ENCODE measurements at places on chromosomes 11 and 22.

DNA sequence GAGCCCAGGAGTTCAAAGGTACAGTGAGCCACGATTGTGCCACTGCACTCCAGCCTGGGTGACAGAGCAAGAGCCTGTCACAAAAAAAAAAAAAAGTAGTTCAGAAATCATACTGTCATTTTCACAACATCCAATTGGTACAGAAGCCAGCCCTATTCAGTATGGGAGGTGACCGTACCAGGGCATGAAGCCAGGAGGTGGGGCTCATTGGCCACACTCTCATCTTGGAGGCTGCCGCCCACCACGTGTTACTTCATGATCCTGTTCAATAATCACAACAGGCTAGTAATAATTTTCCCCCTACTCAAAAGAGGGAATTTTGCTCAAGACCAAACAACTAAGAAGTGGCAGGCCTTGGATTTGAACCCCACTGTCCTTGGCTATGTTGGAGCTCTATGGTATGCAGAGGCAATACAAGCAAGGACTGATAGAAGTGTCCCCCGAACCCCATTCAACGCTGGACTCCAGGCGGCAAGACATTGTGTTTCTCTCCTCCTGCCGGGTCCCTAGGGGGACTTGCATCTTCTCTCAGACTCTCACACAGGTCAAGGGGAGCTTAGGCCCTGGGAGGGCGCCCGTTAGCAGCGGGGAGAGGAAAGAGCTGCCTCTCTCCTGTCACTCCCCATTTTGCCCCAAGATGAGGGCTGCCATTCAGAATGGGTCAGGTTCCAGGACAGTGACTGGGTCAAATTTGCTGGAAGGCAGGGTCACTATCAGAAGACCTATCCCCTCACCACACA is 40.2 kb upstream of the EMID1 start:
- no peak for DNase-seq

DNA sequence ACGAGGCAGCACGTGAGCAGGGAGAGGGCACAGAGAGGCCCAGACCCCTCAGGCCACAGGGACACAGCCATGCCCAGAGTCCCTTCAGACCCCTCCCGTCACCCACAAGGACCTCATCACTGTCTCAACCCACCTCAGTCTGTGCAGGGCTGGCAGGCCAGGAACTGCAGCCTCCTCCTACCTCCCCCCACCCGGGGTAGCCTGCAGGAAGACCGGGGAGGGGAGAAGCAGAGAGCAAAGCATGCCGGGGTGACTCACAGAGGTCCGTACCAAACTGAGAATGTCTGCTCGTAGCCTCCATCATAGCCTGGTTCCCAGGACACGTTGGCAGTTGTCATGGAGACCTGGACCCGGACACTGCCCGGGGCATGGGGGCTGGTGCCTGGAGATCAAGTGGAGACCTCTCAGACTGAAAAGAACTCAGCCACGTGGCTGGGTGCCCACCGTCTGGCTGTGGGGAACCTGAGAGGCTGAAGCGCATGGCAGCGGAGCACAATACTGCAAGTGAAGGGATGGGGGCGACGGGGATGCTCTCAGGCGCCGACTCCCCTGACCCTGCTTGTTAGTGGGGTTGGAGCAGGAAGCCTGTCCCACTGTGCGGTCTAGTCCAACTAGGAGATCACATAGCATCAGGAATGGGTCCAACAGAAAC is 27.2 kb downstream of the IGSF9B start:
- DNase-seq = no peak

DNA sequence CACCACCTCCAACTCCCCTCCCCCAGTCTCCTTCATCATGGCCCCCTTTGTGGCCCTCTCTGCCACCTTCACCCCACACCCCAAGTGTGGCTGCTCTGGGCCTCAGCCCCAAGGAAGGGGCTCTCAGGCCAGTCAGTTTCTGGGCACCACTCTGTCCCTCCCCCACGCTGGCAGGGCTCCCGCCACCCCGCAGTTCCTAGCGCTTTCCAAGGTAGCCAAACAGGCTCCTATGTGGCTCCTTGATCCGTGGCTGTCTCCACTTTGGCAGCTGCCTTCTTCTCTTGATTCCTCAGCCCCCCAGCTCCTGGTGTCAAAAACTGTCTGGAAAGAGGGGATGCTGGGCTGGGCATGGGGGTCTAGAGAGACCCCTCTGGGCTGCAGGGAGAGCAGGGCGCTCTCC is 10.4 kb upstream of the CACNA1I start:
- no peak for DNase-seq

DNA sequence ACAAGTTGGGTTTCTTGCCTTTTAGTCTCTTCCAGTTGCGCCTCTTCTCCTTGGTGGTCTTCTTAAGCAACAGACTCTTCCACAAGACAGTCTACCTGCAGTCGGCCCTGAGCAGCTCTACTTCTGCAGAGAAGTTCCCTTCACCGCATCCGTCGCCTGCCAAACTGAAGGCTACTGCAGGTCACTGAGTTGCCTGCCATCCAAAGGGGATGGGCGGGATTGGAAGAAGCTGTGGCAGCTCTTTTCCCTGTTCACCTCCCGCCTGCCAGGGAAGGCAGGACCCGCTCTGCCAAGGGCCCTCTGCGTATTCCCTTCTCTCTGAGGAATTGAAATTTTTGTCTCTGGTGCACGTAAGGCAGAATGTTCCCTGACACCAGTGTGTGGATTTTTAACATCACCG is 9.2 kb upstream of the STT3A start:
- DNase-seq = no peak

- DNase-seq = no peak
Measured at GRCh38 chr11:125079151-125079877, 16.2 kb downstream of the SLC37A2 start.

DNA sequence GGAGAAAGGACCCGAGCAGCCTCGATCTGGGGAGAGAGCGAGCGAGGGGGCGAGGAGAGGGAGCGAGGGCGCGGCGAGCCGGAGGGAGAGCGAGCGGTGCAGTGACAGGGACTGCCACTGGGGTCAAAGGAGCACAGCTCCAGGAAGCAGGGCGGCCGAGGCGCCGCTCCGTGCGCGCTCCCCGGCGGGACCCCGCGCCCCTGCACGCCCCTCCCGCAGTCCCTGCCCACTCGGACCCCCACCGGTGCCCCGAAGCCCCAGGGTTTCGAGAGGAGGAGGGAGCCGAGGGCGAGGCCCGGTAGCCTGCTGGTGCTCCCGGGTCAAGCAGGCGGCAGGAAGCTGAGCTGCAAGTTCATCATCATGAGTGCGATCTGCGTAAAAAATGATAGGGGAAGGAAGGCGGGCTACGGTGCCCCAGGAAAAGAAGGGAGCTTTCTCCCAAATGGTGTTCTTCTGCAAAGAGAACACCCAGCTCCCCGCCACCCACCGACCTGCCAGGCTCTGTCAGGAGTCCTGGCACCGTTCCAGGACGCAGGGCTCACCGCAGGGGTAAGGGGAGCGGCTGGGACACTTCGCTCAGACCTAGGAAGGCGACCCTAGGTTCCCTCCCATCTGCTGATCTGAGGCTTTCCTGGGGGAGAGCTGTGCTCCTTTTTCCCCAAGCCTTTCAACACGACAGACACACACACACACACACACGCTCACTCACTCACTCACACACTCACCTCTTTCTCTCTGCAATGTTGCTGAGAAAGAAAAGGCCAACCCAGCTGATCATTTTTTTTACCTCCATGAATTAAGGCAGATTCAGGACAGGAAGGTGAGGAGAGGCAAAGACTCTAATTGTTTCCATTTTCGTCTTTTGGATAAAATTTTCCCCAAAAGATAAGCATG is at the start of gene MPPED2:
Gene MPPED2, minus strand, starts transcription at position 103 of the 894 bp plus-strand sequence. CDS start 5,980 bp downstream, outside the sequence.
- DNase-seq = no peak

DNA sequence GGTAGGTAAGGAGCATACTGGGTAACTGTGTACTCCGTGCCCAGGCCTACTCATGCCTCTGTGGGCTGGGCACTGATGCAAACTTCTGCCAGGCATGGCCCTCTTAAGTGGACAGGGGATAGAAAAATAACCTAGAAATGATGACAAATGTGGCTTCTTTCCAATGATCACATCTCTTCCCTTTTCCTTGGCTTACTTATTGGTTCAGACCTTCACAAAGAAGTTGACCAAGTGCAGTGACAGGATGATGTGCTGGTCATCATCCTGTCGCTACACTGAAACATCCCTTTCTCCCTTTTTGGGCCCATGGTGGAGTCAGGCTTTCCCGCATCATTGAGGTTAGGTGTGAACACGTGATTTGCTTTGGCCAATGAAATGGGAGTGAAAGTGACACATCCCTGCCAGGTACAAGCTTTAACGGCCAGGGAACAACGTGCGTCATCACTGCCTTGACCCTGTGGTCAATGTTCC is 31.8 kb upstream of the APOBEC3A start:
- no peak for DNase-seq

- no peak for DNase-seq
Measured at GRCh38 chr11:130710021-130710420, 206.3 kb downstream of the SNX19 start.

Measured in stimulated activated CD4-positive, alpha-beta T cell treated with anti-CD3 and anti-CD28 coated beads, Interleukin-1b, Interleukin-23, amount 100 ng/mL, for 1 hour (primary cell).